ENCODE measurements at places on chromosomes 16 and 17.

- no peak for DNase-seq
Observed at GRCh38 chr17:42431758-42432161, 8.7 kb upstream of the CAVIN1 start.

DNA sequence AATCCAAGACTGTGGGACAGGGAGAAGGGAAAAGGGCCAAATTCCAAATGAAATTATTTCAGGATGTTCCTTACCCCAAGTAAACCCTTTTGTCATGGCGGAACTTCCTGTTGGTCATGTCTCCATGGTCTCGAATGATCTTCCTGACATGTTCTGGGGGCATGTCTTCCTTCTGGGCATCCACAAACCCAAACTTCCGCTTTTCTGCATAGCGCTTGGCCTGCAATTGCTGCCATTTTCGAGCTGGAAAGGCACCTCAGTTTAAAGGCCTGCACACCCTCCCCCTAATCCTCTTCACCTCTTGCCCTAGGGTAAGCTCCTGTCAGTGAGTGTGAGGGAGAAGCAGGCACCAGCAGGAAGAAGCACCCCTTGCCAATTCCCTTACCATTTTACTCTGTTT lies 1.2 kb downstream of the PRPF8 start:
- no peak for DNase-seq

DNA sequence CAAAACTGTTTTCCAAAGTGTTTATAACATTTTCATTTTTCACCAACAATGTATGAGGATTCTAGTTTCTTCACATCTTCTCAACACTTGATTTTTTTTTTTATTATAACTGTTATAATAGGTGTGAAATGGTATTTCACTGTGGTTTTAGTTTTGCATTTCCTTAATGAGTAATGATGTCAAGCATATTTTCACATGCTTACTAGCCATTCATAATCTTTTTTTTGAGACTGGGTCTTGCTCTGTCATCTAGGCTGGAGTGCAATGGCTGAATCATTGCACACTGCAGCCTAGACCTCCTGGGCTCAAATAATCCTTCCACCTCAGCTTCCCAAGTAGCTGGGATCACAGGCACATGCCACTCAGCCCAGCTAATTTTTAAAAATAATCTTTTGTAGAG lies 65.1 kb downstream of the EFCAB13 start:
- DNase-seq: no peak

DNA sequence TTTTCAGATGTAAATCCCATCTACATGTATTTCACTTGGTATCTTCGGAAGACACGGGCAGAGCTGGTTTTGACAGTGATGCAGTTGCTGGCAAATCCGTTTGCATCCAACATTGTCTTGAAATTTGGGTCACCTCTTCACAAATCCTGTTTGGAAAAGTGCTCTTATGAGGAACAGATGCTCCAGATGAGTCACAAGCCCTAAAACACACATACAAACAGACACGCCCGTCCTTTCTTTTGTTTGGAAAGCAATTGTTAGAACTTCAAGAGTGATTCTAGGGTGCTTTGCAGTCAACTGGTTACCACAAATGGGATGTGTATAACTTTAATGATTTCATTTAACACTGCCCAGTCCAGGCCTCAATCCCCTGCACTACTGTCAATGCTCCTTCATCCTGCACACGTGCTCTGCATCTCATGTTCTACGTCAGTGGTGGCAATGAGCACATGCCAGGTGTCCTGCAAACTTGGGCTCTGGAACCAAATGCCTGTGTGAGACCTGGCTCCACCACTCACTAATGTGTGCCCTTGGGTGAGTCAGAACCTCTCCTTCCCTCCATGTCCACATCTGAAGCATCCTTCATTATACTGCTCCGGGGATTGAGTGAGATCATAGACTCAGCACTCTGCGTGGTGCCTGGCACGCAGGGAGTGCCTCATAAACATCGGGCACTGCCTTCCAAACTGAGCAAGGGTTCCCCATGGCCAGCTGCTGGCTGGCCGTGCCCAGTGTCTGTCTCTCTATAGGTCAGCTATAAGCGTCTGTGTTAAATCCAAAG lies 19.3 kb upstream of the FOXF1 start:
- no peak for DNase-seq

All from nucleus accumbens (tissue), 56 donors.